ENCODE measurements at places on chromosomes 16 and 17.

GRCh38 chr16:89106533-89107202 lies 13.0 kb downstream of the ACSF3 start:
- no peak for DNase-seq

DNA sequence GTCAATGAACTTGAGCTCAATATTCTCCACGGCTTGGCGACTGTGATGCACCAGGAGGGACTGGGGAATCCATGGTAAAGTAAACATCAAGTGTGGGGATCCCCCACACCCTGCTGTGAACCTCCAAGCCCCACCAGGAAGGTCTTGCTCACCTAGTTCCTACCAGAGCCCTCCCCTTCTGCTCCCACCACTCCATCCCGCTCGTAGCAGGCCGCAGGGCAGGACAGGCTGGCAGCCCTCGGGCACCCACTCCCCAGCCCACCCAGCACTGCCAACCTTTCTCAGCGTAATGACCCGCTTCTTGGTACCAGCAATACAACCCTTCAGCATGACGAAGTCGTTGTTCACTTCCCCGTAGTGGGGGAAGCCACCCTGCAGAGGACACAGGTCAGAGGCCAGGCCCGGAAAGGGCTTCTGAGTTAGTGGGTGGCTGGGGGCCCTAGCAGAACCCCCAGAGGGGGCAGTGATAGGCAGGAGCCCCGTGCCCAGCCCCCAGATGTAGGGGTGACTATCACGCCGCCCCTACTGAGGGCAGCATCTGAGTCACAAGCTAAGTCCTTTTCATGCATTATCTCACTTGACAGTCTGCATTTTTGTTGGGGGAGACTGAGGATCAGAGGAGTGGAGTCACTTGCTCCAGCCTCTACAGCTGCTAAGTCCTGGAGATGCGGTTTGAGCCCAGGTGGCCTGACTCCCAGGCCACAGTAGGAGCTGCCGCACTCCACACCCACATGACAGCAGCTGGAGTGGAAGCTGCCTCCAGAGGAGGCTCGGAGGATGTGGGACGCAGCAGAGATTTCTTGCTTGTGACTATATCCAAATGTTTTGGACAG lies 2.8 kb upstream of the MSRB1 start:
- no peak for DNase-seq

GRCh38 chr17:40473573-40474365 lies 27.7 kb downstream of the TNS4 start:
- no peak for DNase-seq

DNA sequence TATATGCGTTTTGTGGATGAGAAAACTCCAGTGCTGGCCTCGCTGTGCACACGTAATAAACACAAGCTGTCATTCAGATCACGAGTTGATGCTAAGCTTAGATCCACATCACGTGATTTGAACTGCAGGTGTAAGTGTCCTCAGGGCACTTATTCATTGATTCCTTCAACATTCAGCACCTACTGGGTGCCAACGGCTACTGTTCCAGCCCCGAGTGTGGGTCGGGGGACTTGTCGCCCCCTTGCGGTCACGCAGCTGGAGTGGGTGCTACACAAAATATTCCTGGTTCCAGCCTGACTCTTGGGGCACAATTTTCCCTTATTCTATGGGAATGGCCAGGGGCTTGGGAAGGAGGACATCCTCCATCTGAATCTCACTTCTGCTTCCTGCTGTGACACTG lies 29.9 kb upstream of the GINS2 start:
- DNase-seq, result no peak

DNA sequence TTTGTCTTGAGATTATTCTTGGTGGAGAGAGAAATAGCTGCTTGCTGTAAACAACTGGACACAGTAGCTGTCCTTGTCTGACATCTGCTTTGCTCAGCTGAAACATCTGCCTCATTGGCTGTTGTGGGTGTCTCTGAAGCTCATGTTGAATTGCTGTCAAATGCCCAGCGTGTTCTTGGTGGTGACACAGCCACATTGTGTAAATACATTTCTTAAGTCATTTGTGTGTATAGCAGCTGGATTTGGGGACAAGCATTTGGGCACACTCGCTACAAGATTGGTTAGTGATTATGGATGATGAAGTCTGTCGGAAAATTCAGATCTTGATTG lies 5.3 kb downstream of the FAM234A start:
- no peak for DNase-seq

- DNase-seq, result no peak
These were observed 6.5 kb upstream of the CDH5 start for GRCh38 chr16:66359811-66360608.

GRCh38 chr16:68839831-68840230 lies 3.5 kb upstream of the TANGO6 start:
- DNase-seq, result no peak

- no peak for DNase-seq
These were observed 67.8 kb upstream of the CDH5 start for GRCh38 chr16:66298571-66299120.

- peak; percentile 55 for DNase-seq
These were observed 997 bp downstream of the ACADVL start for GRCh38 chr17:7220593-7221277.

GRCh38 chr16:77336637-77337036 lies 98.2 kb downstream of the ADAMTS18 start:
- DNase-seq, result no peak

DNA sequence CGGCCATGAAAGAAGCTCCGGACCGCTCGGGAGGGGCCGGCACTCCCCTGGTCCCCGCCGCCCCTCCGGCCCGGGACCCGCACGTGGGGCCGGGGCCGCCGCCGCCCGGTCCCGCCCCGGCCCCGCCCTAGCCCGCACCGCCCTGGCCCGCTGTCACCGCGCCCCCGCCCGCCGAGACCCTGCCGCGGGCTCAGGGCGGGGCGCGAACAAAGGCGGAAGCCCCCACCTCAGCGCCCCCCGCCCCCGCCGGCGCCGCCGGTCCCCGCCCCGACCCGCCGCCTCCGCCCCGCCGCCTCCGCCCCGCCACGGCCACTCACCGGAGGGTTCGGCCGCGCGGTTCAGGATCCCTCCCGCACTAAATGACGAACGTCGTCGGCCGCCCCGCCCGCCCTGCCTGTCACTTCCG lies at the start of gene ARHGDIA:
ARHGDIA (minus strand) TSS at position 357 of the 406 bp plus-strand sequence. CDS start 1,407 bp downstream, outside the sequence.
- DNase-seq, result no peak

GRCh38 chr16:71564335-71564967 lies 12.4 kb downstream of the TAT start:
- peak; percentile 97 for DNase-seq

GRCh38 chr17:8503368-8503767 lies 67.7 kb downstream of the NDEL1 start:
- no peak for DNase-seq

DNA sequence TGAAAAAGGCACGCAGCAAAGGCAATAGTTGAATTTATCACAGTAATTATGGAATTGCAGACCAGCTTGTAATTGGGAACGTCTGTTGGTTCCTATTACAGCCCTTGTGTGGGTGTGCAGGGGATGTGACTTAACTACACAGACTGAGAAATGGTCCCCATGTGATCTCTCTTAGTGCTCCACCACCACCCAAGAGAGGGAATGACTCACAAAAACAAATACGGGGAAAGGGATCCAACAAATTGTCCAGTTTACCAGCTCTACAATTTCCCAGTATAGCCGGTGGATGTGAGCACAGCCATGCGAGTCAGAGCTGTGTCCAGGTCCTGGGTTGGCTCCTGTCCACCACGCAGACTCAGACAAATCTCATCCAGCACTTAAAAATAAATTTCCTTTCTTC lies 337.9 kb downstream of the GRIN2A start:
- DNase-seq, result no peak

GRCh38 chr17:79851461-79851817 lies 12.2 kb upstream of the CBX4 start:
- no peak for DNase-seq

DNA sequence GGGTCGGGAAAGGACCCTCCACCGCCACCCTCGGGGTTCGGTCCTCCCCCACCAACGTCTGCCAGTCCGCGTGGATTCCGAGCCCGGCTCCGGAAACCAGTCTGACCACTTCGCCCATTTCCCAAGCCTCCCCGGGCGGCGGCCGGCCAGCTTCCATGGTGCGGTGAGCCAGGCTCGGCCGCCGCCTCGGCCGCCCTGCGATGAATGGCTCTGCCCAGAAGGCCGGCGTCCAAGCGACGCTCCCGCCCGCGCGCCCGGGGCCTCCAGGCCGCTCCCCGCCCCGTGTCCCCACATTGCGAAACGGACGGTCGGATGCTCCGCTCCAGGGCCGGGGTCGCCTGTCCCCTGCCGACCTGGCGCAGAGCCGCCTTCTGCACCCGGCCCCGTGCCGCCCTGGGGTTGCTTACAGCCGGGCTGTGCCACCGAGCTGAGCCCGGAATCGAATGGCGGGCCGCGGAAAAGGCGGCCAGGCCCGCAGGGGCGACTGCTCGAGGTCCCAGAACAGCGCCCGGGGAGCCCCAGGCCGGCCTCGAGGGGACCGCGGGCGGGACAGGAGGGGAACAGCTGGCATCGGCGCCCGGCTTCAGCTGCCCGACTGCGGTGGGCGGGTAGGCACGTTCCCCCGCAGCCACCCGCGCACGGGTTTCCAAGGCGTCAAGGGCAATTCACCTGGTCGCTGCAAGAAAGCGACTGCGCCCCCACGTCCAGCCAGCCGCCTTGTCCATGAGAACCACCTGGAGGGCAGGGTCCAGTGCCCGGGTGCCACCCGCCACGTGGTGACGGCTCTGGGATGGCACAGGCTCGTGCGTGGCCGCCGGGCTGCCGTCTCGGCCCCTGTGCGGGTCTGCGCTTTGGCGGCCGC lies 18.3 kb upstream of the CBX8 start:
- DNase-seq, result no peak

GRCh38 chr17:44007346-44008204 lies 3.2 kb downstream of the NAGS start:
- no peak for DNase-seq

GRCh38 chr16:57470711-57471110 lies 8.2 kb downstream of the POLR2C start:
- no peak for DNase-seq

- no peak for DNase-seq
These were observed 205.0 kb upstream of the ASIC2 start for GRCh38 chr17:33498069-33498468.

- DNase-seq, result no peak
These were observed 11.2 kb upstream of the PRKAR1A start for GRCh38 chr17:68501074-68501473.

DNA sequence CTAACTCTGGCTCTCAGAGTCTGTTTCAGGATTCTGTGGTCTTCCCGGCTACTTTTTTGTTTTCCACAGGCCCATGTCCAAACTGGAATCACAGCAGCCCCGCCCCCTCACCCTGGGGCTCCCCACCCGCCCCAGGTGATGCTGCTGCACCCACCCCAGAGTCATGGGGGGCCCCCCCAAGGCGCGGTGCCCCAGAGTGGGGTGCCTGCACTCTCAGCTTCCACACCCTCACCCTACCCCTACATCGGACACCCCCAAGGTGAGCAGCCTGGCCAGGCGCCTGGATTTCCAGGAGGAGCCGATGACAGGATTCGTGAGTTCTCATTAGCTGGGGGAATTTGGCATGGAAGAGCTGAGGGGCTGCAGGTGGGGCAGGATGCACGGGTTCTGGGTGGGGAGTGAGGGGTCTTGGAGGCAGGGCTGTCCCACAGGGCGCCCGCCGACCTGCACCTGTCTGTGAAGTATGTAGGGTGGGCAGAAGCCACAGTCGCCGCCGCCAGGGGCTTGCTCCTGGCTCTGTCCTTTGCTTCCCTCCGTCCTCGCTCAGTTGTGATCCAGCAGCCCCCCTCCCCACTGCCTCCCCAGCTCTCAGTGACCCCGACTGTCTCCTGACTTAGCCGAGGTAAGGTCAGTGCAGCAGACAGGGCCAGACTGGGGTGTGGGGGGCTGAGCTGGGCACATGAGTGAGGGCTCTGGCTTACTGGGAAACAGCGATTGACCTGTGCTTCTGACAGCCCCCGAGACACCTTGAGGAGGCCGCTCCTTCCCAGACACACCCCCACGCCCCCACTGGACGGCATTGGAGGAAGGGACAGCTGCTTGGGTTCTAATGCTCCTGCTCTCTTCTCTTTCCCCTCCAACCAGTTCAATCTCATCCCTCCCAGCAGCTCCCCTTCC lies 10.0 kb downstream of the TUFM start:
- no peak for DNase-seq

GRCh38 chr16:51473091-51473490 lies 322.0 kb upstream of the SALL1 start:
- no peak for DNase-seq

- DNase-seq, result no peak
These were observed 20.2 kb downstream of the GNAO1 start for GRCh38 chr16:56211435-56211981.

DNA sequence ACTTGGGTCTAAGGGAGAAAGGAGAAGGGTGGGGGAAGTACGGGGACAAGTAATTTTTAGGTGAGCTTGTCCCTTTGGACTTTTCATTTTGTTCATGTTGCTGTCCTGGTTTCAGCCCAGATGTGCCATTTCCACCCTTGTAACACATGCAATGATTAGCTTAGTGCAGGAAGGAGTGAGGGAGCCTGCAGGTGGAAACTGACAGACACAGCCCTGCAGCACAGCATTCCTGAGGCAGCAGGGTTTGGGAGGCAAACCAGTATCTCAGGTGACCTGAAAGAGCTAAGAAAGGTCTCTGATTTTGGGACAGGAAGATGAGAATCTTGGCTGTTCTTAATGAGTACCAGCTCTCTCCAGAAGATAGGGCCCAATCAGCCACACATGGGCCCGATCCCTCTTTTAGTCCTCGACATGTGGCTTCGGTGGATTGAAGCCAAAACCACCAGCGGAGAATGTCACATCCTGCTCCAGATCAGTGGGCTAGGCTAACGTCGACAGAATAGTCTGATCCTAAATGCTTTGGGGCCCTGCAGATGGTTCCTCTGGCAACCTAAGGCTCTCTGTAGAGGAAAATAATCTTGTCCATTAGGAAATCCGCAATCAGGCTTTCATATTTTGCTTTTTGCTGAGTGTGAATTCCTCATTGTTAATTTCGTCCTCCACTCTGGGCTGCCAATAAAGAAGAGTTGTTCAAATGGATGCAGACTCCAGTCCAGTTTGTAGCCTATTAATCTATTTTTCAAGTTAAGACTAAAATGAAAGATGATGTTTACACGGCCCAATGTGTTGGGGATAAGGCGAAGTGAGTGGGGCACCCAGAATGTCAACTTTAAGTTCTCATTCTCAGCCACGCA lies 3.8 kb upstream of the RNF157 start:
- no peak for DNase-seq
